ENCODE measurements at places on chromosomes 11 and 22.

DNA sequence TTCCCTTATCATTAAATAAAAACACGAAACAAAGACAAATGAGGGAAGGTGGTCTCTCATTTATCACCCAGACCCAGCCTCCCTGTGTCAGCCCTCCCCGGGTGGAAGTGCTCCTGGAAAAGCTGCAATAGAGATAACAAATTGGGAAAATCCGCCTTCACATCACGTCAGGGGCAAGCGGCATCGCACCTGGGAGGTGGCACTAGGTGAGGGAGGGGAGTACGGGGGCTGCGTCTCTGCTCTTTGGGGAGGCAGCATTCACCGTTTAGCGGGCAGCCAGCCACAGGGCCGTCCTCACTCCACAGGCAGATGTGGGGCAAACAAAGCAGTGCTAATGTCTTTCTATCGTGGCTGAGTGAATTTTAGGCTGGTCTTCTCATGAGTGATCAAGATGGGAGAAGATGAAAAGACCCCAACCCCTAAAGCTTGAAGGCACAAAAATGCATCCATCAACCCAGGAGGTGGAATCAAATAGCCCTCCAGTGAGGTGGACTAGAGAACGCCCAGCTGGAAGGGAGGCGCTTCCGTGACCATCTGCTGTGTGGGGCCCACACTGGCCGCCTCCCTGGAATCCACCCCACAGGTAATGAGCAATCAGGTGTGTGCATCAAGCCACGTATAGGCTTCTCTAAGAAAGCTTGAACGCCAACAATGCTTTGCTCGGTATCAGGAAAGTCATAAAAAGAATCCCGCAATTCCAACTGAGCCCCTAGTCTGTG lies 629.5 kb downstream of the BRD1 start:
- DNase-seq = no peak

DNA sequence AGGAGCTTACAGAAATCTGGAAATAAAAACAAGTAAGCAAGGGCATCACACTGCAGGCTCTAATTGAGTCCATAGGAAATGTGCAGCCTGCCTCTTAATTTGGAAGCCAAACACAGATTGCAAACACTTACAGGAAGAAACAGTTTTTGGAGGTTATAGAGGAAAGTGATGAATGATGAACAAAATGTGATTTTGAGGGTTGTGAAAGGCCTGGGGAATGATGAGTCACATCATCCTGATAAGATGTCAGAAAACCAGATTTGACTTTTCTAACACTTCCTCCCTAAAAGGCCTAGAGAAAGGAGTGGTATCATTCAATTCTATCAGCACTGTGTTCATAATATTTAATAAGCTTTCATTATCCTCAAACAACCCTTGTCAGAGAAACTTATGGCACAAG lies 96.6 kb upstream of the POU2AF2 start:
- DNase-seq = no peak

DNA sequence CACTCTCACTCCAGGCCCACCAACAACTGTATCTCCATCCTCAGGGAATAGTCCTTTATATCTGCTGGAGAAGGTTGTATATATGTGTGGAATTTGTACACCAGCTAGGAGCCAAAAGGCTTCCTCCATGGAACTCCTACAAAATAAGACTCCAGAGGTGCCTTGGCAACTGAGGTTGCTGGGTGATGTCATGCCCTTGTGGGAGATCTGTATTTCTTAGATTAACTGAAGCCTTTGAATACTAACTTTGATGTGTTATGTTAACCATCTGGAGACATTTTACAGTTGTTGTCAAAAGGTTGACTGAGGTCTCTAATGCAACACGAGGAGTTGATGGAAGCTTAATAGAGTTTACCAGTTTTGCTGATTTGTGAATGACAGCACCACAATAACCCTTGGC lies 139.5 kb upstream of the TTC12 start:
- no peak for DNase-seq

DNA sequence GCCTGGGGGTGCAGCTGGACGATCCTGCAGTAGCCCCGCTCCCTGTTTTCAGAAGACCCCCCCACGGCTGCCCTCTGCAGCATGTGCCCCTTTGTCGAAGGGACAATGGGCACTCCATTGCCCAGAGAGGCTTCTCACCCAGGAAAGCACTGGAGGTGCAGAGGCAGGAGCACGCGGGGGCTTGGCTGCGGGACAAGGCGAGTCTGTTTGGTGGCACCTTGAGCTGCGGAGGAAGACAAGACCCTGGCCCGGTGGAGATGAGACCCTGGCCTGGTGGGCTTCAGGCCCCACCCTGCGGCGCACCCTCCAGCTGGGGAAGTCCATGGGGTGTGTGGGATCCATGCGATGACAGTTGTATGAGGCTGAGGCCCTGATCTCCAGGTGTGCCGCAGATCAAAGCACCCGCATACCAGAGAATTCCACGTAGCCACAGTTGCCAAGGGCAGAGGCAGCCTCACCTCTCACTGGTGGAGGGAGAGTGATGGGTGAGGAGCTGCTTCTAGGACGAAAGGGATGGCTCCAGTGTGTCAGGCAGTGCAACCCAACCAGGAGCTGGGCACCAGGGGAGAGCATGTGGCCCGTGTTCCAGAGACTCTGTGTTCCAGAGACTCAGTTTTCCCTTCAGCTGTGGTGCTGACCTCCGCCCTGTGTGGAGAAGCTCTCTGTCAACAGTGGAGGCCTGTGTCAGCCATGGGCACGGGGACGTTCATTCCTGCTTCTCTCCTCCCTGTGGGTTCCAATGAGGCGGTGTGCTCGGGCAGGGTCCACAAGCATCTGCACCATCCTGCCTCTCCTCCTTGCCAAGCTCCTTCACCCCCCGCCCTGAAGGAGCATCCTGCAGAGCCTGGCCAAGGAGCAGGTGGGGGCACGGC lies 10.0 kb downstream of the TBX1 start:
- DNase-seq = no peak

GRCh38 chr11:46672381-46672839 lies 28.0 kb downstream of the ARHGAP1 start:
- DNase-seq = no peak

GRCh38 chr11:64185175-64185692 lies 737 bp upstream of the STIP1 start:
- DNase-seq = peak; percentile 96

DNA sequence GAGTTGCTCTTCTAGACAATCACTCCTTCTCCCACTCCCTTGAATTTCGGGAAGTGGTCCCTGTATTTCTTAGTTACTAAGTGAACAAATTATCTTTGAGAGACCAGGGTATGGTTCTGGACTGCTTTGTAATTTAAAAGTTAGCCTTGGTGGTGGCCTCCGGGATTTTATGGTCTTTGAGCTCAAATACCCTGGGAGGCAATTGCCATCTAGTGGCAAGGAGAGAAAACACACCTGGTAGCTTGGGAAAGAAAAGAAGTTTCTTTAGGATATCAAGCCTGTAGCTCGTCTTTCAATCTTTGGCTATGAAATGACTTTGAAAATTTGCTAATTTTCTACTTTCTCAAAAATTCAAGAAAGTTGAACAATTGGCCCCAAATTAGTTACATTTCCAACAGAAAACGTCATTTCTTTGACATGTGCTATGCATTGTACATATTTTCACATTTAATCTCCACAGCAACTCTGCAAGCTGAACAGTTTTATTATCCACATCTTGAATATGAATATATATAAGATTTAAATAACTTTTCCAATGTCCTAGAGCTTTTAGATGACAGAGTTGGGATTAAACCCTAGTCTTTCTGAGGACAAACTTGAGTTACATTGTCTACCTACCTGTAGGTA lies 39.1 kb downstream of the MMP27 start:
- no peak for DNase-seq

GRCh38 chr11:103676413-103676812 lies 360.0 kb upstream of the DDI1 start:
- no peak for DNase-seq

DNA sequence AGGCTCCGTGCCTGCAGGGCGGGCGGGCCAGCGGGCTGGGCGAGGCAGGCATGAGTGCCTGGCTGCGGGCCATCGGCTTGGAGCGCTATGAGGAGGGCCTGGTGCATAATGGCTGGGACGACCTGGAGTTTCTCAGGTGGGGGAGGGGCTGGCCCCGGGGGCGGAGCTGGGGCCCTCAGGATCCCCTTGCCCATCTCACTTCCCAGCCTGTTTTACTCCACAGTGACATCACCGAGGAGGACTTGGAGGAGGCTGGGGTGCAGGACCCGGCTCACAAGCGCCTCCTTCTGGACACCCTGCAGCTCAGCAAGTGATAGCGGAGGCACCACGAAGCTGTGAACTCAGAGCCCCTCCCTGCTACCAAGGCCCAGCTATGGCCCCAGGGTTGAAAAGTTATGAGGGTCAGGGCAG lies 5.9 kb downstream of the PHOX2A start:
- no peak for DNase-seq

GRCh38 chr22:49153921-49154320 lies 673.8 kb downstream of the BRD1 start:
- DNase-seq = no peak

GRCh38 chr11:124302347-124303125 lies 11.2 kb downstream of the OR8D1 start:
- no peak for DNase-seq

GRCh38 chr11:62146476-62147200 lies 22.8 kb downstream of the INCENP start:
- peak; percentile 54 for DNase-seq

DNA sequence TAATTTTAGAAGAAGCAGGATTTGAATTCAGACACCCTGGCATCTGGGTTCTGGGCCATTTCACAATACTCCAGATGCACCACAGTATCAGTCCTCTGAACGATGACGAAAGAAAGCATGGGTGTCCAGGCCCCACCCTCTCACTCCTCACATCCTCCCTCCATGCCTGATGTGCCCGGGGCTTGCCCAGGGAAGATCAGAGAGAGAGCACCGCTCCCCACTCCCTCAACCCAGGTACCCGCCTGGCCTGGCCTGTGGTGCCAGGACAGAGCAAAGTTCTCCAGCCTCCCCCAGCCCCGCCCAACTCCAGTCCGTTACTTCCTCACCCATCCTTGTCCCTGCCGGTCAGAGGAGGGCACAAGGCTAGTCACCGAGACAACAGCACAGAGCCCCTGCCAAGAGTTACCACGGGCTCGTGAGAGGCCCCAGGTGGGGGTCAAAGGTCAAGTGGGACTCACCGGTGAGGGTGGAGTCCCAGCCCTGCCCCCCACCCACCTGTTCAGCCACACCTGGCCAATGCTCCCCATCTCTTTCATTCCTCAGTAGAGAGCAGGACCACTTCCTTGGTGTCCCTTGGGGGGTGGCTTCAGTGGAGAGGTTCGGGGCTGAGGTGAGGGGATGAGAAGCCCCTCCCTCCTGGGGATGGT lies 8.1 kb downstream of the BCL9L start:
- no peak for DNase-seq

DNA sequence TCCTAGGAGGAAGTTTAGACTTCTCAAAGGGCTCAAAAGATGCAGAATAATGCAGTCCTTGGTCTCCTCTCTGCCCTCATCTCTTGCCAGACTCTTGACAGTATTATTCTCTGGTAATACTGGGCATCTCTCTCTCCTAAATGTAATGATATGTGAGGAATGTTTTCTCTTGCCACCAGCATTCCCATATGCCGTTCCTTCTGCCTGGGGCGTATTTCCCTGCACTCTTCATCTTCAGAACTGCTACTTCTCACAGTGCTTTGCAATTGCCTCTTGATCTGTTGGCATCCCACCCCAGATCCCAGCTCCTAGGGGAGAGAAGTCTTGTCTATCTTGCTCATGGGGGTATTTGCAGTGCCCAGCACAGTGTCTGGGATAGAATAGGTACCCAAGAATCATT lies 107.4 kb downstream of the RASSF10 start:
- no peak for DNase-seq

GRCh38 chr11:75077316-75077715 lies 19.4 kb downstream of the OR2AT4 start:
- no peak for DNase-seq

DNA sequence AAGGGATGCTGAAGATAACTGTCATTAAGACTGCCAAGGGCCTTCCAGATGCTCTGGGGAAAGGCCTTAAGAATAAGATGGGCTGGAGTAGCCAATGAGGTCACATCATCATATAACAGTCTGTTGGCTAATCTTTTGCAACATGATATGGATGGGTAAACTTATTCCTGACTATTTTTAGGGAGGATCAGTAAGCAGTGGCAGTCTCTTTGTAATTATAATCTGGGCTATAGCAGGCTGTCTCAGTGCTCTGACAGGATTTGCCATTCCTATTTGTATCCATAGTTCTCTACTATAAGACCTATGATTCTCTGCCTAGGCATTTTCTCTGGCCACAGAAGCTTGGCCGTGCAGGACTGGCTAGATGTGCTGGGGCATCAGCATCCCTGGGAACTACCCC lies 16.1 kb upstream of the CALCB start:
- DNase-seq = no peak

DNA sequence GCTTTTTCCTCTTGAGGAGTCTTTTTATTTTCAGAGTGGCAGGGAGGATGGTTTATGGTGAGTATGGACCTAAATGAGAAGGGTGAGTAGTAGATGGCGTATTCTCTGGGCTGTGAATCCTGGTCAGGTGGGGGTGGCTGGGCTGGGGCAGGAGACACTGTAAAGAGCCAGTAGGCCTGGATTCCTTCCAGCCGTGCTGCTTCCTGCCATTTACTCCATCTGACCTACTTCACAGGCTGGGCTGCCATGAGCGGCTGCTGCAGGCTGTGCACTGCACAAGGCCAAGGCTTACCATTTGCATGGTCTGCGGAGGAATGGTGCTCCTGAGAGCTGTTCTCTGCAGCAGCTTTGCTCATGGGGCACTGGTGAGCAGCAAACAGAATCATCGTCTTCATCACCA lies 297.6 kb downstream of the KIRREL3 start:
- no peak for DNase-seq

DNA sequence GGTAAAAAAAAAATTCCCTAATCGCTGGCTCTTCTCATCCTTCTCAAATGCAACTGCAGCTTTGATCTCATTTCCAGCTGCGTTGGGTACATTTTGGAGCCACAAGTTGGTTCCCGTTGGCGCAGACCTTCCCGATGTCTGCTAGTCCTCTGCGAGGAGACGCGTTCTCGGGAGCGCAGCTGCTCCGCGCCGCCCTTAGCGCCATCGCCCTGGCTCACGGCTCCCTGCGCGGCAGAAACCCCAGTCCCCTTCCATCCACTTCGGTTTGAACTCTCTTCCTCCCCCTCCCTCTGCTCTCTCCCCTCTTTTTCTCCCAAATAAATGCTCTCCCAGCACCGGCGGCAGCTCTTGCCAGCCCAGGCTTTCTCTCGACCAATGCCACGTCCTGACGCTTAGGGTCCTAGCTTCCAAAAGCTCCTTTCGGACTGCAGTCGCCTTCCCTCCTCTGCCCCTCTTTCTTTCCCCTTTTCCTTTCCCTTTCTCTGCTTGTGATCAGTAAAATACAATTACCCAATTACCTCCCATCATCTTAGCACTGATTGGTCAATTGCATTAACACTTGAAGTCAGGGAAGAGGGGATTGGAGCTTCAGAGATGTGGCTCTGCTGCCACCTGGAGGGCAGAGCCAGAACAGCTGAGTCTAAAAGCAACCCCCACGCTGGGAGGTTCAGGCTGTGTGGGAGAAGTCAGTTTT lies 1165.7 kb downstream of the LRRC4C start:
- DNase-seq = peak; percentile 89

DNA sequence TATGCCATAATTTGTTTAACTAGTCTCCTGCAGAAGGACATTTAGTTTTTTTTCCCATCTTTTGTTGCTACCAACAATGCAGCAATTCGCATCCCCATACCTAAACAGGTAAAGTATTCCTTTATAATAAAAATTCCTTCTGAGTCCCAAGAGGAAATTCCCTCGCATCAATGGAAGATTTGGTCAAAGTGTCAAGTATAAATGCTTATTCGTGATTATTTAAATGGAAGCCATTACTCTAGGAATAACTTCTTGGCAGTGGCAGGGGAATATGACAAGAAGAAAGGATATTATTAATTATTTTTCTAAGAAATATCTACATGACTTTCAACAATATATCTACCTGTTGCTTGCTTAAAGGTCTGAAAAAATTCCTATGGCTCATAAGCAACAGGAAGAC lies 25.6 kb downstream of the RNF141 start:
- no peak for DNase-seq

Data from vagina (tissue), 2 donors.